ENCODE measurements at places on chromosomes 2 and 18. TPM values are rescaled to one million over a fixed set of nuclear protein-coding genes. Genes with fewer than 3 reads are reported as not detected.

DNA sequence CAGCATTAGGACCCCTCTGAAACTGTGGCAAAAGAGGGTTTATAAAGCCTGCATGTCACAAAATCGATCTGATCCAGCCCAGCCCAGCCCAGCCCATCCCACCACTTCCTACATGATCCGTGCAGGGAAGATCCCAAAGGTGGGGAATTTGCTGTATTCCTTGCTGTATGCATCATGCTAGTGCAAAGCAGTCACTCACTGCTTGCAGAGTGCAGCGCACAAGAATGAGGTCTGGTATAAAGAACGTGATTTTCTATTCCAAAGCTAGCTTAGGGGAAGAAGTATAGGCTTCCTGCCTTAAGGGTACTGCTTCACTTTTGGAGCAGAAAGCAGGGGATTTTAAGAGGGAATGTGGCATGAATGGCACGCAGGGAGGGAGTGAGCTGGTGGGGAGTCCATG lies 18.9 kb upstream of the SERPINB11 start:
- DNase-seq: no peak

TOGARAM2 gene
- not detected for total RNA-seq

DNA sequence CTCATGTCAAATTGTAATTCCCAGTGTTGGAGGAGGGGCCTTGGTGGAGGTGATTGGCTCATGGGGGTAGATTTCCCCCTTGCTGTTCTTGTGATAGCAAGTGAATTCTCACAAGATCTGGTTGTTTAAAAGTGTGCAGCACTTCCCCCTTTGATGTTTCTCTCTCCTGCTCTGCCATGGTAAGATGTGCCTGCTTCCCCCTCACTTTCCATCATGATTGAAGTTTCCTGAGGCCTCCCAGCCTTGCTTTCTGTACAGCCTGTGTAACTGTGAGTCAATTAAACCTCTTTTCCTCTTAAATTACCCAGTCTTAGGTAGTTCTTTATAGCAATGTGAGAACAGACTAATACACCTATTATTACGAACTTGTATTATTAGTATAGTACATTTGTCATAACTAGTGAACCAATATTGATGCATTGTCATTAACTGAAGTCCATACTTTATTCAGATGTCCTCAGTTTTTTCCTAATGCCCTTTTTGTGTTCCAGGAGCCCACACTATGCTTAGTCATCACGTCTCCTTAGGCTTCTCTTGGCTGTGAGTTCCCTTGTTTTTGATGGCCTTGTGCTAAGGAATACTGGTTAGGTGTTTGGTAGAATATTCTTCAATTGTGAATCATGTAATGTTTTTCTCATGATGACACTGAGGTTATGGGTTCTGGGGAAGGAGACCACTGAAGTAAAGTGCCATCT lies 4.5 kb upstream of the MAP3K2 start:
- no peak for DNase-seq

MYO7B gene
- total RNA-seq: 0.28 TPM

TCF23 gene
- not detected for total RNA-seq

DNA sequence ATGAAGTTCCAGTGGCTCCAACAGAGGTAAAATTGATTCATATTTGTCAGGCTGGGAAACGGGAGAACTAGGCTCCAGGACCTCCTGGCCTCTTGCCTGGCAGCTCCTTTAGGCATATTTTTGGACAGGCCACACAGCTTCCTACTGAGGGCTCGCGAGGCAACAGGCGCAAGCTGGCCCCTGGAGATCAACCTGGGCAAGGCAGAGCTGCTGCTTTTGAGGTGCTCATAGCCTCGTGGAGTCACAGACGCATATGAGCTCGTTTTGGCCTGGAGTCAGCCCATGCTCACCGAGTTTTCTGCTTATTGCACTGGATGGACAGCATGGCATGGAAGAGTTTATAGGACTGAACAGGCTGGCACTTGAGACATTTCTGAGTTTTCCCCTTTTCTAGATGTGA lies 97.7 kb downstream of the CAPN13 start:
- DNase-seq: no peak

GRCh38 chr2:143936848-143937722 lies 582.8 kb downstream of the ZEB2 start:
- DNase-seq: peak; percentile 43

GRCh38 chr2:103289105-103289725 lies 527.4 kb downstream of the TMEM182 start:
- DNase-seq: no peak

DNA sequence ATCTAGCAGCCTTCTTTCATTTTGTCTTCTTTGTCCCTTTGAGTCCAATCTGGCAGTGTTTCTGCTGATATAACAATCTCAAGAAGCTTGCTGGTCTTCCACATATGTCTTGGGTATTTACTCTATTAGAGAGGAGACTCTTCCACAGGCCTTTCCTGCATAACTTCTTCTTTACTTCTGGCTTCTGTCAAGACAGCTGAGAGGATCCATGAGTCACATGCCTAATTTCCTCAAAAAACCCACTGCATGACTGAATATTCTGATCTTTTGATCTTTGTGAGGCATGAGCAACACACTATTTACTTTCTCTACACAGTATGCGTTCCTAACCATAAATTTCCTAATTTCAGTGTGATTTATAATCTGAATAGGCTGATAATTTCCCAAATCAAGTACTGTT lies 5.1 kb upstream of the DCC start:
- DNase-seq: no peak

DNA sequence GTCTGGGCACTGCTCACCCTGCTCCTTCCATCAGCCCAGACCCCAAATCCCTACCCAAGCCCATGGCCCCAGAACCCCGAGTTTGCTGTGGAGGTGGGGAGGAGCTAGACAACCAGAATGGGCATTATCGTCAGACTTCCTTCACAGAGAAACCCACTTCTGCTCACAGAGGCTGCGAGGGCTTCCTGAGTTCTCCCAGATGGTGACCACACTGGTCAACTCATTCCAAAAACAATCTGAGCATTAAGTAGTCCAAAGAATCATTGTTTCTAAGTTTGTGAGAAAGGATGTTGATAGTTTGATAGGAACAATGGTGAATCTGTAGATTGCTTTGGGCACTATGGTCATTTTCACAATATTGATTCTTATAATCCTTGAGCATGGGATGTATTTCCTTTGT lies 60.2 kb downstream of the LRRC30 start:
- DNase-seq: no peak

FSIP2 gene
- total RNA-seq: 10.1 TPM

SUCLG1 gene
- 51.5 TPM for total RNA-seq

HOXD3 gene
- total RNA-seq: 1.9 TPM

DNA sequence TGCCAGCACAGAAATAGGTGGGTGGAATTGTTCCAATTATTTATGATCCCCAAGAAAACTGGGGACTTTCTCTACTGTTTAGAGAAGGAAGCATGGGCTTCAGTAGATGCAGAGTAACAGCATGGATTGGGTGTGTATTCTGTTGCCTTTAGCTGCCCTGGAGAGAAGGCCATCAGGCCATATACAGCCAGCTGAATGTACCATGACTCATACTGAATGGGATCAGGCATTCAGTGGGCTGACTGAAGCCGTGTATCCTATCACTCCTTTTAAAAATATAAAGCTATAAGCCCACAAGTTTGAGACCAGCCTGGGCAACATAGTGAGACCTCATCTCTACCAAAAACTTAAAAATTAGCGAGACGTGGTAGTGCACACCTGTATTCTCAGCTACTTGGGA lies 16.7 kb upstream of the PLEKHM3 start:
- no peak for DNase-seq

- DNase-seq: no peak
Measured at GRCh38 chr2:15010346-15010745, 377.8 kb downstream of the LRATD1 start.

DNA sequence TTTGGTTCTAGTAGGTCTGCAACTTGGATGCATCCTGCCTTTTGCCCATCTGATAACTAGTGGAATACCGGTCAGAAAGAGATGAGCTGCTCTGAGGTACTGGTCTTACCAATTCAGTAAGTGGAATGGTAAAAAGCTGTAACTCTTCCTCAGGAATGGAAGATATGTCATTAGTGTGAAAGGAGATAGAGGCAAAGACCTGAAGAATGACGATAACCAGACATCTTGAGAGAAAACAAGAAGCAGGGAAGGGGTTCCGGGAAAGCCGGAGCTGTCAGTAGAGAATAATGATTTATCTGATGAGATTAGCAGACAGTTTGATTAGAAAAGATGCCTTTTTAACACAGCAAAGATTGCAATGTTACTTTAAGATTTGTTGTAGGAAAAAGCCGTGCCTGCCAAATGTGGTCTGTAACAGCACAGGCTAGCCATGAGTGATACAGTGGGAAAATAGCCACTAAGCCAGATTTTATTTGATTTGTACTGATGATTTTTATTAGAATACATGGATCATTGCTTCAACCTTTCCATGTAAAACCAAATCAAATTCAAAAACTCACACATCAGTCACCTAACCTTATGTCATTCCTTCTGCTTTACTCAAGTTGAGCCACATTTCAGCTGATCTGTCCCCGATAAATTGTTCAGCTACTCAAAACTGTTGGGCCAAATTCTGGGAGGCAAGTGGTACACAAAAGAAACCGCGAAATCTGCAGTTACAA lies 110.0 kb downstream of the TCF4 start:
- no peak for DNase-seq

DNA sequence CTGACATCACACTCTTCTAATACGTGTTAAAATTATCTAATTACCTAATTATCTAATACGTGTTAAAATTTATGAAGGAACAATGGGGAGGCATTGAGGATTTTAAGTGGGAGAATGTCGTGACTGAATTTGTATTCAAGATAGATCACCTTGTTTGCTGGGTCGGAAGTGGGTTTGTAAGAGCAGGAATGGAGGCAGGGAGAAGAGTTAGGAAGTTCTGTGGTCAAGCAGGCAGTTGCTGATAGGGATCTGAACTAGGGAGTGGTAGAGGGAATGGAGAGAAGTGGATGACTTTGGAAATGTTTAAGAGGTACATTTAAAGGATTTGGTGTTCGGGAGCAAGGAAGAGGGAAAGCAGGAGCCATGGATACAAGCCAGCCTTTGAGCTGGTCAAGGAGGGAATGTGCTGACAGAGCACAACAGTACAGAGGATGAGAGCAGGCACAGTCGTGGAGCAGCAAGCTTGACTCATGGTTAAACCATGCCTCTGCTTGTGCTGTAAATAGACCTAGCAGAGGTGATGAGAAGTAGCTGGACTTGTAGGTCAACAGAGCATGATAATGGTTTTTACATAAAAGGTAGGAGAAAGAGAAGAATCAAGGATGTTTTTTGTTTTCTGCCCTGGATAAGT lies 16.2 kb downstream of the IL18RAP start:
- DNase-seq: no peak

DNA sequence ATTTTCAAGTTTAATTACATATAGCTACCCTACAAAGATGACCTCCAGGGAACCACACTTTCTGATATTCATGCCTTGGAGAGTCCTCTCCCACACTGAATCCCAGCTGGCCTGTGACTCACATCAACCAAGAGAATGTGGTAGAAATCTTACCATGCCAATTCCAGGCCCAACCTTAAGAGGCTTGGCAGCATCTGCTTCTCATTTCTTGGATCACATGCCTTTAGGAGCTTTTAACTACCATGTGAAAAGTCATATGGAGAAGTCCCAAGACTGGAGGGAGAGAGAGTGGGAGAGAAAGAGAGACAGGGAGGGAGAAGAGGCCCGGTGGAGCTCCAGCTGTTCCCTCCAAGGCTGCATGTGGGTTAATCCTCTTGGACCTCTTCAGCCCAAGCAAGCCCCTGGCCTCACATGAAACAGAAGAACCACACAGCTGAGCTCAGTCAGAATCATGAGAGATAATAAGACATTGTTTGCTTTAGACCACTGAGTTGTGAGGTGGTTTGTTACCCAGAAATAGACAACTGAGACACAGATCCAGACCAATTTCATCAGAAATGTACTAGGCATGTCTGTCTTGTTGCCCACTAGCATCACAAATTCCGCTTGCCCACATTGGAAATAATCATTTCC lies 190.7 kb downstream of the MTCL1 start:
- DNase-seq: no peak

GRCh38 chr2:133287709-133288108 lies 280.6 kb downstream of the NCKAP5 start:
- DNase-seq: no peak

DNA sequence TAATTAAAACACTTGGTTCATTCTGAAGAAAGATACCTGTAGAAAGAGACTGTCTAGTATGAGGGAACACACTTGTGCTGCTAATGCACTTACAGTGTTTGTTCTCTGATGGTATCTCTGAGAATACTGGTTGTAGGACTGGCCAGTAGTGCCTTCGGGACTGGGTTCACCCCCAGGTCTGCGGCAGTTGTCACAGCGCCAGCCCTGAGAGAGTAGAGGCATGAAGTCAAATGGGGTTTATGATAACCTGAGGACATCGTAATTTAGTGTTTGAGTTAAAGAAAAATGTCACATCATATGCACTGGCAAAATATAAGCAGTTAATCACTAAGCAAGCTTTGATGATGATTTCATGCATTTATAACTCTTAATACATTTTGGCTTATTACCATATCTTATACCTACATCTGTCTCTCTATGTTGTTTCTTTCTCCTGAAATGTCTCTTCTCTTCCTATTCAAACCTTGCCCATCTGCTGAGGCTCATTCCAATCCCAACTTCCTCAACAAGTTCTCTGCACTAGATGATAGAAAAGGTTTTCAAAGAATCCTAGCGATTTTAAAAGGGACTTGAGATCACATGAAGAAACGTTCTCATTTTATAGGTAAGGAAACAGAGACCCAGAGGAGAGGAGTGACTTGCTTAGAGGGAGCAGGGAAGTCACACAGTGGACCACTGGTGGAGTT lies 50.2 kb downstream of the ATIC start:
- no peak for DNase-seq

CDKL4 gene
- 0.75 TPM for total RNA-seq

- no peak for DNase-seq
Measured at GRCh38 chr2:23567161-23567756, 182.3 kb downstream of the KLHL29 start.

GALNT14 gene
- 1.4 TPM for total RNA-seq

DNA sequence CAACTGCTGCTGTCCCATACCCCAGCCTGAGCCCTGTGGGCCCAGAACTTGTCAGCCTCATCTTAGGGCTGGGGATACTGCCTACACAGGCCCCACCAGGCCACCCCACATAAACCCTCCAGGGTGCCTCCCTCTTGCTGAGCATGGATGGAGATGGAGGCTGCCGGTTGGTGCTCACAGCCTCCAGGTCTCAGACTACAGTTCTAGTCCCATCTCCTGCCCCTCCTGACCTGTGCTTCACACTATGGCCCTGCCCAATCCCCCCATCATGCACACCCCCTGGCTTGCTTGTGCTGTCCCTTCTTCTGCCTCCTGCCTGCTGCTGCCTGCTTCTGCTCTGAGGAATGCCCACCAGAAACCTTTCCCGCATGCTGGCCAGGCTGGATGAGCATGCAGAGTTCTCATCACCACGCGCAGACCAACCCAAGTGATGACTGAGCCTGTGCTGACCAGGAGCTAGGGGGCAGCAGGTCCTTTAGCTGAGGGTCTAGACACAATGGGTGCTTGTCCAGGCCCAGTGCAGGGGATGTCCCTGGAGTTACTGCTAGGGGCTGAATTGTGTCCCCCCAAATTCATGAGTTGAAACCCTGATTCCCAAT lies 138.4 kb upstream of the HS6ST1 start:
- DNase-seq: no peak

PROM2 gene
- 2.7 TPM for total RNA-seq

GCG gene
- total RNA-seq: 0.27 TPM

GRCh38 chr18:25420077-25420825 lies 68.3 kb upstream of the ZNF521 start:
- DNase-seq: no peak

Data from neural crest cell (in vitro differentiated cells).